ENCODE measurements at places on chromosomes 4 and X.

DNA sequence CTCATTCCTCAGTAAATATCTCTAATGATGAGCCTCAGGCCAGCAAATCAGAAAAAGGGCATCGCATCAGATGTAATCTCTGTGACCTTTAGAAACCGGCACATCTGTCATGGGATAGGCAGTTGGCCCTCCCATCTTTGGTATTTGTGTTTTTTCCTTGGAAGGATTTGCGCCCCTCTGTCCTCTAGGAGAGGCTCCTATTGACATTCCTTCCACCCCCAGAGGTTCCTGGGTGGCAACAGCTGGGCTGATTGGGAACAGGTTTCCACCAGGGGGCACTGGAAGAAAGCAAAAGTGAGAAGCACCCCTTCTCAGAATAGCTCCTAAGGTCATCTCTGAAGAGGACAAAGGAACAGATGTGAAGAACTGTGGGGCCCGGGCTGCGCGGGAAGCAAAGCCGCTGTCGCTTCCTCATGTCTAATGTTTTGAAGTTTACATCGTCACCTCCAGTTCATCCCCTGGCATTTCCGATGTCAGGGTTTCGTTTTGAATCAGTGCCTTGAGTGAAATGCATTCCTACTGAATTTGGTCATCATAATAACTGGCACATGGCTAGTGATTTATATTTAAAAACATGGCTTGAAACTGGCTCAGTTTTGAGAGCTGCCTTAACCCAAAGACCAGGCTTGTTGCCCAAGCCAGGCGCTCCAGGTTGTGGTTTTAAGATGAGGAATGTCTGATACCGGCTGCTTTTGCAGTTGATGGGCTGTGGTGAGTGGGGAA lies 6.2 kb downstream of the TXK start:
- DNase-seq, result no peak

GRCh38 chrX:24799565-24799964 lies 105.8 kb downstream of the POLA1 start:
- DNase-seq, result no peak

DNA sequence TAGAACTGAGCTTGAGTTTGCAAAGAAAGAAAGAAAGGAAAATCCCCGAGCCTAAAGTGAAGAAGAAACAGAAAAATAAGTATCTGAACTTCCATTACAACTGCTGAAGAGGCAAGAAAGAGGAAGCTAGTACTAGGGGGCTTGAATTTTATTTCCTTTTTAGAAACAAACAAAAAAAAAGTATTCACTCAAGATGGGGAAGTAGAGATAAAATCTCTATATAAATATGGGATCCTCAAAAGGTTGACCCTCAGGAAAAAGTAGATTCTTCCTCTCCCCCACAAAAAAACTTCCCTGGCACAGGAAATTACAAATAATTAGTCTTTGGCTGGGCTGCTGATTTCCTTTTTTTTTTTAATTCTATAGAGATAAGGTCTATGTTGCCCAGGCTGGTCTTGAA lies 16.0 kb downstream of the LRBA start:
- DNase-seq, result no peak

DNA sequence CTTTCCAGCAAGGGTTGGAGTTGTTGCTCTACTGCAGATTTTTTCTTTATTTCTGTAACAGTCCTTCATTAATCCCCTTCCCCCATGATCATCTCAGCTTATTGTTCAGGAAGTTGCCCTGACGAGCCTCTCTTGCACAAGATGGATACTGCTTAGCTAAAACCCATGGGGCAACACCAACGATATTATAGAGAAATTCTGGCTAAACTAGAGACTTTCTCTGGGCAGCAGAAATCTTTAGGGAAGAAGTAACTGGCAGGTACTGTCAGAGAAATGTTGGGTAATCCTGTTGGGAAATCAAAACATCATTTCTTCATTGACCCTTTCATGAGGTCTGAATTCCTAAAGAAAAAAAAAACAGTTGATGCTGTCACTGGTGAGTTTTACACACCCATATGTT lies 921.3 kb downstream of the NLGN4X start:
- no peak for DNase-seq

- no peak for DNase-seq
These were observed 87.4 kb downstream of the KIT start for GRCh38 chr4:54745031-54745770.

DNA sequence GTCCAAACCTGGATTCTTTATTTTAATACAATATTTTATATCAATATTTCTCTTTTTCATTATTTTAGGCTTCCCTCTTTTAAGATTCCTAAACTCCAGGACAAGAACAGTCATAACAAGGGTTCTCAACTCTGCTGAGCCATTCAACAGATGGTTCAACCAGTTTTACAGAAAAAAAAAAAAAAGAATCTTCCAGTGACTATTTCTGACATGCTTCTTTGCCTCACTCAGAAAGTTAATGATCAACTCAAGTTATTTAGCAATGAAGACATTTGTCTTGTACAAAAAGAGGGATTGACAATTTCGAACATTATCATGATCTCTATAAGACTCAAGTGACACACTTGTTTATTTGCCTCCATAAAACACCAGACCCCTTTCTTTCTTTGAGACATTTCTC lies 282.6 kb upstream of the GRID2 start:
- DNase-seq, result no peak

DNA sequence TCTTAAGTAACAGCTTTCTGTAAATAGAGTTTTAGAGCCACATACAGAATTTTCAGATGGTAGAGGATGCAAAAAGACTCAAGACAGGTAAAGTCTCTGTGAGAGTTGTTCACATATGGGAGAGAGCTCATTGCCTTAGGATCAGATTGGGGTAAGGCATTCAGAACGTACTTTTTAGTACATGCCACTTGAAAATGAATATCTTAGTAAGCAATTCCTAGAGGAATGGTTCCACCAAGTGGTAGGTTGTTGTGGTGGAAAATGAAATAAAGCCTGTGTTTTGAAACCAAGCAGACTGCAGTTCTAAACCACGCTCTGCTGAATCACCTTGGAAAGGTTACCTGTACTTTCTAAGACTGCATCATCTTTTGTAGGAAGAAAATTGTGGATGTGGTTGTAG lies 547.0 kb upstream of the LCORL start:
- no peak for DNase-seq

- DNase-seq, result no peak
These were observed 174.0 kb downstream of the ADAM29 start for GRCh38 chr4:175092114-175092513.

- DNase-seq, result no peak
These were observed 161.0 kb upstream of the GPRIN3 start for GRCh38 chr4:89468602-89469001.

DNA sequence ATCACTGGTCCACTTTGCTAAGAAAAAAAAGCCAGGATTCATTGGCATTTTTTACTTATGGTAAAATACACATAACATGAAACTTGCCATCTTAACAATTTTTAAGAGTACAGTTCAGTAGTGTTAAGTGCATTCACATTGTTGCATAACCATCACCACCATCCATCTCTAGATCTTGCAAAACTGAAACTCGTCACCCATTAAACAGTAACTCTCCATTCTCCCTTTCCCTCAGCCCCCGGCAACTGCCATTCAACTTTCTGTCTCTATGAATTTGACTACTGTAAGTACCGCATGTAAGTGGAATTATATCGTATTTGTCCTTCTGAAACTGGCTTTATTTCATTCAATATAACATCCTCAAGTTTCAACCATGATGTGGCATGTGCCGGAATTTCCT lies 56.3 kb upstream of the LNX1 start:
- no peak for DNase-seq

DNA sequence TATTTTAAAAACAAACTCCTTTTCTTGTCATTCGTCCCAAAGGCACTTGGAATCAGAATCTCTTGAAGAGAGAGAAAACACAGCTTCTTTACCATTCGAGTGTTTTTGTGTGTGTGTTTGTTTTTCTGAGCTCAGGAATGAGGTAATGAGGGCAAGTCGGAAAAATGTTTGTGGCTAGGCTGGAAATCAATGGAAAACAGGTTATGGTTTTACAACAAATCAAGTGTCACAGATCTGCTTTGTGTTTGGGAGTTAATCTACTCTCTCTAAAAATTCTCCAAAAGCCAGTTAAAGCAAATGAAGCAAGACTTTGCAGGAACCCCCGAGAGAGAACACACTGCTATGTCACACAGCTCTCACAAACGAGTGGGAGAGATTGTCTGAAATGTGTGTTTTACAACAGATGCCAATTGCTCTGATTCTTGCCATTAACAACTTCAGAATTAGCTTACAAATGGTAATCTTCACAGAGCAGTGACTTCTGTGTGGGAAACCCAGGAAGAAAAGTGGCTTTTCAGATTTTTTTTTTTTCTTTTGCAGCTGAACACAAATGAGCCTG lies 264.1 kb downstream of the CBLL2 start:
- DNase-seq, result no peak

GRCh38 chrX:119025900-119026299 lies 46.9 kb upstream of the CT47C1 start:
- no peak for DNase-seq

- DNase-seq, result no peak
These were observed 317.5 kb upstream of the GRIA3 start for GRCh38 chrX:122866532-122866931.

GRCh38 chr4:102157984-102158383 lies 187.3 kb downstream of the SLC39A8 start:
- no peak for DNase-seq

GRCh38 chr4:173367946-173368345 lies 2.8 kb upstream of the SAP30 start:
- no peak for DNase-seq

DNA sequence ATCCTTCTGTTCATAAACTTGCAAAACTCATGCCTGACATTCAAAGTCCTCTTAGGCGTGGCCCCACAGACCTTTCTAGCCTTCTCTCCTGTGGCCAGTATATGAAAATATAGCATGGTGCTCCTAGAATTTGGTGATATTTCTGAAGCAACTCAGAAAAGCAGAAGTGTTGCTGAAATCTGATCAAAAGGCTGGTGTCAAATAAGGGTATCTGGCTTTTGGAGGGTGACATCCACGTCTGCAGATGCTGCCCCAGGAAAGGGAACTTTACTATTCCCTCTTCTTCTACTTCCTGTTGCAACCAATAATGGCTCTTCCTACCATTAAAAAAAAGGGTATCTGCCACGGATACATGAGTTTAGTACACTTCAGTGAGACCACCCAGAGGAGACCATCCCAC lies 83.9 kb upstream of the RPS6KA3 start:
- no peak for DNase-seq

GRCh38 chr4:26337612-26338011 lies 16.8 kb downstream of the RBPJ start:
- DNase-seq, result no peak

GRCh38 chr4:84493092-84493850 lies 5.8 kb downstream of the NKX6-1 start:
- no peak for DNase-seq

GRCh38 chrX:70175338-70175737 lies 1.9 kb upstream of the DGAT2L6 start:
- DNase-seq, result no peak

- no peak for DNase-seq
These were observed 16.8 kb downstream of the AFF2 start for GRCh38 chrX:148517176-148517575.

GRCh38 chr4:20614816-20615215 lies 85.4 kb upstream of the PACRGL start:
- DNase-seq, result no peak

DNA sequence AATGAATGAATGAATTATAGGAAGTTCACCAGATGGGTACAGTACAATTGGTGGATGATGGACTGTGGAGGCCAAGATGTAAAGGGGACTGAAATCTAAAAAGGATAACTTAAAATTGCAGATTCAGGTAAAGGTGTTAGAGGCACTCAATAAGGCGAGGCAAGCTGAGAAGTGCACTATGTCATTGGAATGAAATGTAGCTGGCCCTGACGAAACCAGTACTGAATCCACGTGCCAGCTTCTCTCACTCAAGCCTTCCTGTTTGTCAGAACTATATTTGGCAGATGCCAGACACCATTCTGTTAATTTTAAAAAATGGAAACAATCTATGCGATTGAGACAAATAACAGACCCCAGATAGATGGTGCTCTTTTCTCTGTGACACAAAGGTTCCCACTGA lies 1039.1 kb upstream of the TENM3 start:
- DNase-seq, result no peak

- no peak for DNase-seq
These were observed 32.4 kb upstream of the NMU start for GRCh38 chr4:55668449-55668848.

- DNase-seq, result no peak
These were observed 5.1 kb downstream of the BGN start for GRCh38 chrX:153499876-153500275.

DNA sequence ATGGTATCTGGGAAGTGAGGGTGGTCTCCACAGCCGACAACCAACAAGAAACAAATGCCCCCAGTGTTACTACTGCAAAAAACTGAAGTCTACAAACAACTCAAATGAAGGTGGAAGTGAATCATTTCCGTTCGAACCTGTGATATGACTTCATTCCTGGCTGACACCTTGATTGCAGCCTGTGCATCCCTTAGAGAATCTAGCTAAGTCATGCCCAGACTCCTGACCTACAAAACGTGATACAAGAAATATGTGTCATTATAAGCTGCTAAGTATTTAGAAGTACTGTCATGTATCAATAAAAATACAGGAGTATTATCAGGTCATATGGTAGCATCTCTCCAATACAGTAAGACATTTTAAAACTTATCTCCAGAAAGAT lies 959.7 kb upstream of the LCORL start:
- no peak for DNase-seq

- no peak for DNase-seq
These were observed 8.8 kb downstream of the GPRIN3 start for GRCh38 chr4:89298788-89299152.

DNA sequence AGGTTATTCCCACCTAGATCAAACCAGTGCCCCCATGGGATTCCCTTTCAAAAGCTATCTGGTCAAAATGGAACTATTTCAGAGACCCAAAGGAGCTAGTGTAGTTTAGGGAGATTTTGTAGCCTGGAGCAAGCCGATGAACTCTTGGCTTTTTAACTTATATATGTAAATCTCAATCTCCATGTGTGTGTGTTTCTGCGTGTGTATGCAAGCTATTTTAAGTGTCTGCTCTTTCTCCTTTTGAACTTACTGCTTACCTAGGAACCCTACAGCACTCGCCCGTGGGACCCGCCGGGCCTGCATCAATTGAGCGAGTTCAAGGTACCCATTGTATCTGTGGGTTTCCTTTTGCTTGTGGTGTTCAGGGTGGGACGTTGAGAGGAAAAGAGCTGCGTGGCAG lies 10.4 kb downstream of the CSTF2 start:
- DNase-seq, result no peak

- DNase-seq, result no peak
These were observed 30.6 kb downstream of the WWC2 start for GRCh38 chr4:183129675-183130074.

DNA sequence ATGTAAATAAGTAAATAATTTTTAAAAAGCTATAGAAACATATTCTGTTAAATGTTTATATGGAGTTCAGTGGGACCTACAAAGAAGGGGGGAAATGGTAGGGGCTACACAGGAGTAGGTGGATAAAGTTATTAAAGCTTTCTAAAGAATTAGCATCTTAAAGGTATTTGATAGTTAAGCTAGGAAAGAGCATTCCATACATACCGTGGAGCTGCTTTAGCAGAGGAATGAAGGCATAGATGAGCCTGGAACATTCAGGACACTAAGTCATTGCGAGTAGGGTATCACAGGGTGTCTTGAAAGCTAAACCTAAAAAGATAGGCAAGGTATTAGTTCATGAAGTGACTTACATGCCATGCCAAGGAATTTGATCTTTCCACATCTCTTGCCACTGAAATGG lies 60.4 kb downstream of the SLC10A6 start:
- DNase-seq, result no peak
